ENCODE measurements at places on chromosomes 7 and 10. TPM values are rescaled to one million over a fixed set of nuclear protein-coding genes. Genes with fewer than 3 reads are reported as not detected.

The GRM8 gene
- 6.7 TPM for total RNA-seq

The RBP4 gene
- total RNA-seq, result 6,485 TPM

- no peak for DNase-seq
Observed at GRCh38 chr7:70006261-70006920, 408.1 kb downstream of the AUTS2 start.

GRCh38 chr7:121019018-121019417 is 30.5 kb downstream of the CPED1 start:
- no peak for DNase-seq
